ENCODE measurements at places on chromosomes 1 and 21.
A peak's percentile ranks its signal among the peaks of the same experiment; 100 is the strongest.

DNA sequence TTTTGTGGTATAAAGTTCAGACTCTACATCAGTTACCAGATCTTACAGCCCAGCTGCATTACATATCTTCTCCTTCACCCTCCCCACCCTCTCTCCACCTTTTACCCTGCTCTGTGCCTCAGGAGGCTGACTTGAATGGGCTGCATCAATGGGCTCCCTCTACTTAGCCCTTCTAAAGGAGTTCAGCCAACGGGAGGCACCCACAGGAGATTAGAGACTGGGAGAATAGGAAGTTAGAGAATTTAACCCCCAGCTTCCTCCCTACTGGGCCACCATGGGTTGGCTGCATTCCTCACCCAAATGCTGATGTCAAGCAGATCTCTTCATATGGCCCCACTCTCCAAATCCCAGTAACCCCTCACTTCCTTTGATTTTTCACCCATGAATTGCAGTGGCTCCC is 17.1 kb upstream of the DUSP23 start:
- DNase-seq, result no peak

DNA sequence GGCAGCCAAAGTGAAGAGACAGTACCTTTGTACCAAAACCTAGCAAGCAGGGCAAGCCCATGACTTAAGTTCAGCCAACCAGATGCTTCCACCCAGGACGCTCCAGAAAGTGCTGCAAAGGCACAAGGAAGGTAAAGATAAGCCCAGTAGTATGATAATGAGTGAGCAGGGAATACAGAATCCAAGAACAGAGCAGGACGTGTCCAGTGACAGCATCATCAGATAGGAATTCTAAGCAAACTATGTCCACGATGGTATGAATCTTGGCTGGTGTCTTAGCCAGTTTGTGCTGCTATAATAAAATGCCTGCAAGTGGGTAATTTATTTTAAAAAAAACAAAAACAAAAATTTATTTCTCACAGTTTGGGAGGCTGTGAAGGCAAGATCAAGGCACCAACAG is 13.6 kb downstream of the GJA4 start:
- DNase-seq, result no peak

GRCh38 chr1:171252482-171252881 is 4.2 kb downstream of the FMO1 start:
- DNase-seq, result no peak

GRCh38 chr1:25106352-25106751 is 126.0 kb downstream of the SYF2 start:
- no peak for DNase-seq

DNA sequence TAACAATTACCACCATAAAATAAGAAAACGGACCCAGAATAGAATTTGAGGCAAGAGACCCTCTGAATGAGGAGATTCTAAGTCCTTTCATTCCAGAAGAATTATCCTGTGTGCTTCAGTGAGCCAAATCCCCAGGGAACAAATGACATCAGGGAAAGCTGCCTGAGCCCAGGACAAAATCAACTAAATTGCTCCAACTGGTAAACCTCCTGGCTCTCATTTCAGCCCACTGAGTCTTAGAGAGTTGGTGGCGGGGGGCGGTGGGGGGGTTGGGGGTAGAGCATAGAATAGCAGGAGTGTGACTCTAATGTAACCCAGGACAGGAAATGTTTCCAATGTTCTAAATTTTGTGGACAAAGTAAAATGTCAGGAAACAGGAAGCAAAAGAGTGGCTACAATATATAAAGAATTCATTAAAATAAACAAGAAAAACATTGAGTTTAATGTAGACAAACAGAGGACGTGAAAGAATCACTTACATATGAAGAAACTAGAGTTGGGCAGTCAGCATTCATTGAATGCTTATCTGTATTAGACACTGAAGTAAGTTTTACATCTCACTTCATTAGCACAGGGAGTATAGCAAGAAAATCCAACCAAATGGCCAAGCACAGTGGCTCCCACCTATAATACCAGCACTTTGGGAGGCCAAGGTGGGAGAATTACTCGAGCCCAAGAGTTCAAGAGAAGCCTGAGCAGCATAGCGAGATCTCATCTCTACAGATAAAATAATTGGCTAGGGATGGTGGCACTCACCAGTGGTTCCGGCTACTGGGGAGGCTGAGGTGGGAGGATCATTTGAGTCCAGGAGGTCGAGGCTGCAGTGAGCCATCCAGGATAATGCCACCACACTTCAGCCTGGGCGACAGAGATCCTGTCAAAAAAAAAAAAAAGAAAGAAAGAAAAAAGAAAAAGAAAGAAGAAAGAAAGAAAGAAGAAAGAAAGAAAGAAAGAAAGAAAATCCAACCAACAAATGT is 75.1 kb downstream of the DHRS3 start:
- DNase-seq, result no peak

DNA sequence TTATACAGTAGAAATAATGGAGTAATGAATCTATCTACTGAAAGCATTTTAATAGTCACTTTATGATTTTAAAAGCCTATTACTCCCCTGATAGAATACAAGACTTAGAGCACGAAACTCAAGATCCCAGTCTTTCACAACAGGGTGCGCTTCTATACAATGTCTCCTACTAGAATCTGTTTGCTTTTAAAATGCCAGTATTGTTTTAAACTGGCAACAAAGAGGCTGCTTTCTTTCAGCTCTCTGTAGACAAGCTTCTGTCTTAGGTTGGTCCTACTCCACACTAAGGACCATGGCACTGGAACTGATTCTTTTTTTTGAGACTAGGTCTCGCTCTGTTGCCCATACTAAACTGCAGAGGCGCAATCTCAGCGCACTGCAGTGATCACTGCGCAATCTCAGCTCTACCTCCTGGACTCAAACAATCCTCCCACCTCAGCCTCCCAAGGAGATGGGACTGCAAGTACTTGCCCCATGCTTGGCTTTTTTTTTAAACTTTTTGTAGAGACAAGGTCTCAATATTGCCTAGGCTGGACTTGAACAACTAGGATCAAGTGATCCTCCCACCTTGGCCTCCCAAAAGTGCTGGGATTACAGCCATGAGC is 4.8 kb downstream of the DCAF8 start:
- DNase-seq, result no peak

- no peak for DNase-seq
Measured at GRCh38 chr1:241837901-241838300, 10.1 kb upstream of the EXO1 start.

- DNase-seq, result no peak
Measured at GRCh38 chr1:167833904-167834303, 80.0 kb downstream of the ADCY10 start.

DNA sequence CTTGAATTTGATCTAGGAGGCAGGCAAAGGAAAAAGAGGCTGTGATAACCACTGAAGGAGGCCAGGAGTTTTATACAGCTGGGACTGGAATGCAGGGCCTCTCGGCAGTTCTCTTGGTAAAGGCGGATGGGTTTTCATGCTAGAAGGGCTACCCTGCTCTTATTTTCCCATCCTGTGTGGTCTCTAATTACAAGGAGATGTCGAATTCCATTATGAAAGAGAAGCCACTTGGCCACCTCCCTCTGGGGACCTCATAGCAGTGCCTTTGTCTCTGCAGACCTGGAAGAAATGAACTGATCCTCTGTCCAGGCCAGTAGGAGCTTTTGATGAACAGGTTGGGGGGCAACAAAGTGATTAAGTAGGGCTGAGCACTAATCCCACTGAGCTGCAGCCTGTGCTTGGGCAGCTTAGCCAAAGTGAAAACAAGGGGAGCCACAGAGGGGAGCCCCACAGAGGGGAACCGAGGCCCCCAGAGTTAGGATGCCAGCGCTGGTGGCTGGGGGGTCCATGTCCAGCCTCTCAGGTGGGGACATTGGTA is 42.2 kb upstream of the BCAR3 start:
- DNase-seq, result no peak

GRCh38 chr1:58986996-58987767 is 203.3 kb upstream of the JUN start:
- no peak for DNase-seq

DNA sequence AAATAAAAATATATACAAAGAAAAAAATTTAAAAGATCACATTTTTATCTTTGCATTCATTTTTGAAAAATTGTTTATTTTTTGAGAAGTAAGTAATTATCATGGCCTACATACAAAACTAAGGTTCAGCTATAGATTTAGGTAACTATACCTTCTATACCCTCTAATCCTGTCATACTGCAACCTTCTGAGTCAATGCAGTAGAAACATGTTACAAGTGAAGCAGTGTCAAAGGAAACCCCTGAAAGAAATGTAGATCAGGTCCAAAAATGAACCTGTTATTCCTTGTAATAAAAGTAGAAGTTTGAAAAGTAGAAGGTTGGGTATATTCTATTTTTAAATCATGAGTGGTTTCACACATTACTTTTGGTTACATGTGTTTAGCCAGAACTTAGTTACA is 51.3 kb downstream of the PTGS2 start:
- DNase-seq, result no peak

DNA sequence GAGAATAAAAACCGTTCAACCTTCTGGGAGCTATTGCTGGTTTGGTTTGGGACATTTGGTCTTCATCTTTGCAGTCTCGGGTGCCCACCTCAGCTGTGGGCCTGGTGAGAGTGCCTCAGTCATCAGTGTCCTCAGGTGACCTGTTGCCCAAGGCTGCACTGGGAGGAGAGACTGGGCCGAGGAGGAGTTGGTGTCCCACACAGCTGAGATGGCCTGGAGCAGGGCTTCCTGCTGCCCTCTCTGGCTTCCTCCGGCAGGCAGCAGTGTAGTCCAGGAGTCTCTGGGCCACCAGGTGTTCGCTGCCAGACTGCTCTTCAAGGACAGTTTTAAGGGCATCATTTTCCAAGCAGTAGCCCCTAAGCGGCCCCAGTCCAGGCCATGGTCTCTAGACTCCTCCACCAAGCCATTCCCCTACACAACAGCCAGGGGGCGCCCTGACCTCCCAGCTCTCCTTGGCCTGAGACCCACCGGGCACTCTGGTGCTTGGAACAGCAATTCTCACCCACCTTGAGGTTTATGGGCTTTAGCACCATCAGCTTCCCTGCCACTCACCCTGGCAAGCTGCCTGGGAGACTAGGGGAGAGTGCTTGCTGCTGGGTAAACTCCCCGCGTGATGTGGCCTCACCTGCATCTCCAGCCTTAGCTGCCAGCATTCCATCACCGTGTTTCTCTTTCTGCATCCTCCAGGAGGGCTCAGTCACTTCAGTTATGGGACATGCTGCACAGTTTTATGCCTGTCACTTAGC is 9.1 kb upstream of the SYTL1 start:
- DNase-seq, result peak; percentile 71

- no peak for DNase-seq
Measured at GRCh38 chr1:53367503-53368313, 39.8 kb upstream of the LRP8 start.

DNA sequence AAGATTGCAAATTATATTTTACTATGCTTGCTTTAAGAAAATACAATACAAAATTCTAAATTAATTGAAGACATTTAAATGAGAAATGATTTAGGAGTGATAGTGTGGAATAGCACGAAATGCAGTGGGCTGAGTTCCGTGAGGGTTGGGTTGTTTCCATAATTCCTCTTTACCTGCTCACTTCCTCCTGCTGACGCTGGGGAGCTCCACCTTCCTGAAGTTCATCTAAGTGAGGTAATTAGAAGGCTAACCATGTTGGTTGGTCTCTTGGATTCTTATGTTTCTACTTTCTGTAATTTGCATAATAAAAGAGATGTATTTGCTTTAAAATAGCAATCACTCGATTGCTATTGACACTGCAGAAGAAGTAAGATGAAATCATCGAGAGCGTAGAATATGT is 4.7 kb downstream of the OR14I1 start:
- no peak for DNase-seq

- DNase-seq, result no peak
Measured at GRCh38 chr1:227886503-227886961, 61.2 kb downstream of the WNT9A start.

DNA sequence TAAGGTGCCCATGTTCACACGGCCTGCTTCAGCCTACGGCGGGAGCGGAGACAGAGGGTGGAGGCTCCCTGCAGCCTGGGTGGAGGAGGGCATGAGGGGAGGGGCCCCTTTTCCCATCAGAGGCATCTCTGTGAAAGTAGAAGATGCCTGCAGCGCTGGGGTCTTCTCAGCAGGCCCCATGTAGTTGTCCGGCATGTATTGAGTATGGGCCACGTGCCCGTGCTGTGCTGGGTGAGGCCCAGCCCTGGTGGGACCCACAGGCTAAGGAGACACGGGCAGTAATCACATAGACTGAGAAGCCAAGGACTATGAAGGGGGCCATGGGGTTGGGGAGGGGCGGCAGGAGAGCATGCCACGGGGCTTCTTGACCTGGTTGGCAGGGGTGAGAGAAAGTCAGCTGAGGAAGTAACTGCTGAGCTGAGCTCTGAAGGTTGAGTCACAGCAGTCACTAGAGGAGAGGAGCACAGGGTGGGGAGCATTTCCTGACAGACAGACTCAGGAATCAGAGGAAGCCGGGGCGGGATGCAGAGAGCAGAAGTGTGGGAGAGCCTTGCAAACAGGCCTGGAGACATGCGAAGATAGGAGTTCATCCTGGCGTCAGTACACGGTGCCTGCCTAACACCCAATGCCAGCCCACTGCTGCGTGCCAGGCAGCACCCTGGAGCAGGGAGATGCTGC is 21.6 kb downstream of the PSEN2 start:
- no peak for DNase-seq

GRCh38 chr1:64980745-64981600 is 14.6 kb upstream of the JAK1 start:
- DNase-seq, result no peak

GRCh38 chr1:157580179-157580827 is 17.6 kb downstream of the FCRL4 start:
- DNase-seq, result peak; percentile 28

DNA sequence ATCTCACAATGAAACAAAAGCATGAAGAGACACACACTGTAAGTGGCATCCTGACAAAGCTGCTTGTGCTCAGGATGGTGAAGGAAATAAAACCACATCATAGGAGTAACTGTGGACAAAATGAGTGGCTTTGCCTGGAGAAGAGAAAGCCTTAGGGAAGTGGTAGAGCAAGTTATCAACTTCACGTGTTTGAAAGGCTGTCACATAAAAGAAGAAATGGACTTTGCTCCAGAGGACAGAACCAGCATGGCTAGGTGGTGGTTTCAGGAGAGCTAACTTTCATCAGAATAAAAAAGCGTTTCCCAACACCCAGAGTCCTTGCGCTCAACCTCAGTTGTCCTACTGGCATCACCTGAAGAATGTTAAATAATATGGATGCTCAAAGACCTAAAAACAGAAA is 139.9 kb downstream of the SETD4 start:
- no peak for DNase-seq

DNA sequence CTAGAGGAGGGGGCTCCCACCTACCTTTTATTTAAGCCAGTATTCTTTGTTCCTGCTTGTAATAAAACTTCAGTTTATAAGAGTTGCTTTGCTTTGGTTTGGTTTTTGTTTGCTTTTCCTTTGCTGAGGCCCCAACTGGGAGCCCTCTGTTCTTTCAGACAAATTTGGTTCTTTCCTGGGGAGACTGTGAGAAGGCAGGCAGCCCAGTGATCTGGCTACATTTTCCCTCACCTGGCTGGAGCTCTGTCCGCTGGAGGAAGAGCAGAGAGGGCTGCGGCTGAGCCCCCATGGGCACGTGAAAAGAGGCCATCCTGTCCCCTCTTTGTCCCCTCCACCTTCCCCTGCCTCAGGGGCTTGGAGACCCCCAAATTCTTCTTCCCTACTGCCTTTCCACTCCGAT is 7.3 kb upstream of the SFN start:
- peak; percentile 66 for DNase-seq

- DNase-seq, result no peak
Measured at GRCh38 chr1:241765390-241765789, 82.6 kb upstream of the EXO1 start.
